EH (cell line): ENCODE measurements at places on chromosomes 3 and 15.

DNA sequence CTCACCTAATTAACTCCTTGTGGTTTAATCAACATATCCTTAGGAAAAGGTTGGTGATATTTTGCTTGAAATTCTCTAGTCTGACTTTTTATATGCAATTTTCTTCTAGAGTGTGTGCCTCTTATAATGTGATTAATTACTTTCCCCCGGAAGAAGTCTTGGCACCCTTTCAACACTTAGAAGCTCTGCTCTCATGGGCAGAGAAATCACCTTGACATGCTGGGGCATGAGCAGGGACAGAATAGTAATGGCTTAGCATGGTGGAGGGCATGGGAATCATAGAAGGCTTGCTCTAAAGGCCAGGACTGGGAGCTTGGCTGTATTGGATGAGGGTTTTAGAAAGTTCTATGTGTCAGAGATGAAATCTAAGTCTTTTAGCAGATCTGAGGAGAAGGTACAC lies 293.5 kb downstream of the AGBL1 start:
- DNase-seq: no peak

GRCh38 chr15:85335193-85335942 lies 45.0 kb upstream of the AKAP13 start:
- DNase-seq: no peak

DNA sequence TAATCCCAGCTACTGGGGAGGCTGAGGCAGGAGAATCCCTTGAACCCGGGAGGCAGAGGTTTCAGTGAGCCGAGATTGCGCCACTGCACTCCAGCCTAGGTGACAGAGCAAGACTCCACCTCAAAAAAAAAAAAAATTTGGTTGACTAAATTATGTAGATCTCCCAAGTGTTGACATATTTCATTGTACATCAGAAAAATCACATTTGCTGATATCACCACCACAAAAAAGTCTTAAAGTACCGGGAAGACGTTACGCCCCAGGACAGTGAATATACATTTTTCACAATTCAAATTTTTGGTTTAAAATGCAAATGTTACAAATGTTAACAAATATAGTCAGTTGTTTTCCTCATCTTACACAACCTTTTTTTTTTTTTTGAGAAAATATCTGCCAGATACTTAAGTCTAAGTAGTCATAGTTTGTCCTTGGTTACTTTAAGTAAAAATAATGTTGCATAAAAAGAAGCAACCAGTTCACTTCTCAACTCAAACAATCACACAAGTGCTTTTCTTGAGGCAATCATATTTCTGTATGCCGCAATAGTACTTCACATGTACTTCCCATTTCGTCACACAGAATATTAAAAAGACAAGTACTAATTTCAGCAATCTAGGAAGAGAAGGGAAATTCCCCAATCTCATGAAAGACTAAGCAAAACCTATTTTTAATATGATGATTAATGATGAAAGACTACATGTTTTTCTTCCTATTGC lies 41.0 kb upstream of the TCF12 start:
- no peak for DNase-seq

GRCh38 chr3:17372362-17373210 lies 369.8 kb downstream of the TBC1D5 start:
- DNase-seq: peak; percentile 20

GRCh38 chr3:8856071-8856470 lies 86.7 kb upstream of the OXTR start:
- DNase-seq: no peak

DNA sequence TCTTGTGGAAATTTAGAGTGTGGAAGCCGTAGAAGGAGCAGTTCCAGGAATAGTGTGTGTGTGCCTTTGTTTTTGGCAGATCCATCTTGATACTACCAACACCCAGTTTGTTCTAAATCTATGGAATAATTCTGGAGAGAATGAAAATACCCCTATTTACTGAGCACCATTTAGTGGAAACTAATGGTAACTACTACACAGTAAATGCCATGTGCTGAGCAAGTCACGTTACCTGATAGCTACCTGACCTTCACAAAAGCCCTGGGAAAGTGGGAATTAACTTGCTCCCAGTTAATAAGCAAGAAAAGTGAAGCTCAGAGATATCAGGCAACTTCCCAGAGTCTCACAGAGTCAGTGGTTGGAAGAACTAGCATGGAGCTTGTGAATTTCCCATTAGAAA lies 137.7 kb downstream of the ARPP21 start:
- DNase-seq: no peak
